ENCODE measurements at places on chromosomes 11 and 22. TPM values are rescaled to one million over a fixed set of nuclear protein-coding genes. Genes with fewer than 3 reads are reported as not detected.

DNA sequence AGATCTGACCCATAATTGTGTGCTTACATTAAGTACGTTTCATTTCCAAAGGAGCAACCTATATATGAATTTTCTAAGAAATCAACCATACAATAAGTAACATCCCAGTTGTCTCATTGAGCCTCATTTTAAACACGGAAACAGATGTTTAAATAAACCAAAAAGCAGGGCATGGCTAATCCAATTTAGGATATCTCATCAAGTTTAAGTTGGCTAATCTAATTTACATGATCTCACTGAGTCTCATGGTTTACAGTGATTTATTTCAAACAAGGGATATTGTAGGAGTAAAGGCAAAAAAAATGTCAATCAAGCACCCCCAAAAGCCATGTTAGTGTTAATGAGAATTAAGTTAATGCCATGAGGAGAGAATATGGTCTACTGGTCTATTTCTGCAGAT is 499.8 kb upstream of the CCDC90B start:
- DNase-seq, result no peak

Gene YDJC
- total RNA-seq, result 25.2 TPM

DNA sequence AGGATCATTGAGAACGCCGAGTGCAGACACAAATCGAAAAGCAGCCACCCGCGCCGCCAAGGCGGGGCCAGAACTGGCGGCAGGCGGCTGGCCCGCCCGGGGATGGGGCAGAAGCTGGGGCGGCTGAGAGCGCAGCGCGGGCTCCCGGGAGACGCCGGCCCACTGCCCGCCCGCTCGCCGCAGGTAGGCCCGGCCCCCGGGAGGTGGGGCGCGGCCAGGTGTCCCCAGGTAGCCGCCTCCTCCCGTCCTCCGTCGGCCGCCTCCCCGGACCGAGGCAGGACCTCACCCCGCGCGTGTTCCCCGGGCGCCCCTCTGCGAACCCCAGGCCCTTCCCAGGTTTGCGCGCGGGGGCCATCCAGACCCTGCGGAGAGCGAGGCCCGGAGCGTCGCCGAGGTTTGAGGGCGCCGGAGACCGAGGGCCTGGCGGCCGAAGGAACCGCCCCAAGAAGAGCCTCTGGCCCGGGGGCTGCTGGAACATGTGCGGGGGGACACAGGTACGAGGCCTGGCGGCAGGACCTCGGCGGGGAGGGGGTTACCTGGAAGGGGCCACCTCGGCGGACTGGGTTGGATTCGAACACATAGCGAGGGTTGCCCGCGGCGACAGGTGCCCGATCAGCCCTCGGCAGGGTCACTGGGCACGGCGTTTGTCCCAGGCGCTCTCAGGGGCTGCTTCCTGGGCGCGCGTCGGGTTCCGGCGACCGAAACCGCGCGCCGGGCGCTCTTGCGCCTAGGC is at the start of gene PRRG4:
TSS of gene PRRG4 (plus strand) at position 248 of the 733 bp plus-strand sequence. CDS start 603 bp downstream, outside the sequence.
- peak; percentile 45 for DNase-seq

Gene SLCO2B1
- not detected for total RNA-seq

Gene OR52H1
- not detected for total RNA-seq

GRCh38 chr11:113287801-113288200 is 26.6 kb upstream of the TTC12 start:
- no peak for DNase-seq

GRCh38 chr22:44488354-44488753 is 9.7 kb downstream of the RTL6 start:
- DNase-seq, result no peak

GRCh38 chr11:22734628-22735345 is 68.4 kb downstream of the GAS2 start:
- no peak for DNase-seq

DNA sequence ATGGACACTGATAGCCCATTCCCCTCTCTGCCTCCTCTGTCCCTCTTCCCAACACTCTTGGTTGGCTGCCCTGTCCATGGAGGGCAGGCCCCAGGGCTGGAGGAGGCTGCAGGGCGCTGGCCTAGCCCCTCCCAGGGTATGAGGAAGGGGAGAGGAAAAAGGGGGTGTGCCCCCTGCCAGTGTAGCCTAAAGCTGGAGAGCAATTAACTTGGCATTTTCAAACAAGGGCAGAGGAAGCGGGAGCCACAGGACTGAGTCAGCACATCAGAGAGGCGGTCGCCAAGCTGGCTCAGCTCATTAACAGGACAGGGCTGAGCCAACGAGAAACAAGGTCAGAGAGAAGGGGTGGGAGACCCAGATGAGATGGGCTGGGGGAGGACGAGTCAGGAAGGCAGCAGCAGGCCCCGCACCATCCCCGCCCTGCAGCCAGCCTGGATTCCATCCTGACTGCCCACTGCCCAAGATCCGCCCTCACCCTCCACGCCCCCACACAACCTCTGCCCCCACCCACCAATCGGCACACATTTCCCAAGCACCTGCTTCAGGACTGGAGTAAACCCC is 76.3 kb downstream of the BUD13 start:
- DNase-seq, result no peak

- peak; percentile 66 for DNase-seq
These were observed 479 bp downstream of the RSF1 start for GRCh38 chr11:77819921-77820564.

- DNase-seq, result no peak
These were observed 23.6 kb upstream of the TMA7B start for GRCh38 chr22:39936523-39937145.

- no peak for DNase-seq
These were observed 212.4 kb upstream of the SYN3 start for GRCh38 chr22:33270596-33270995.

All from CD4-positive, alpha-beta T cell (primary cell).